Pancreas (tissue), 10 donors: ENCODE measurements at places on chromosomes 1 and 21. TPM values are rescaled to one million over a fixed set of nuclear protein-coding genes. Genes with fewer than 3 reads are reported as not detected.

- no peak for DNase-seq
Measured at GRCh38 chr1:18283601-18284385, 176.2 kb downstream of the IGSF21 start.

DNA sequence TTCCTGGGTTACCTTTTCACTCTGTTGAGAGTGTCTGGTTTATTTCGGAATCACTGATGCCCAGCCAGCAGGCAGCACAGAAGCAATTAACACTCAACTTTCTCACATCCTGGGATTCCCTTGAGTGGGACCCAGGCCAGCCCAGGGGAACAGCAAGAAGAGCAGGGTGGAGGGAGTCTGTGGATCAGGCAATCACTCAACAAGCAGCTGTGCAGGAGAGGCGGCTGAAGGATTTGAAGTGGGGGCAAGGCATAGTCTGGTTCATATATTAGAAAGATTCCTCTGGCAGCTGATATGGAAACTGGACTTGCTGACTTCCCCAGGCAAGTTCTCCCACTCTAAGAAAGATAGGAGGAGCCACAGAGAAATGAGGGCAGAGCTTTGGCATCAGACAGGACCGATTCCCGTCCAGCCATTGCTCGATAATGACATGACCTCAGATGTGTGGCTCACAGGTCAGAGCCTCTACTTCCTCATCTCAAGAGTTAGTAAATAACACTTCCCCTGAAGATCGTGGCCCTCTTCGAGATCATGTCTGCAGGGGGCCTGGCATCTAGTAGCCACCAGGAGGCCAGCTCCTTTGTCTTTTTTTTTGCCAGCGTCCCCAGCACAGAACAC, 12.4 kb downstream of the EPHA8 start:
- no peak for DNase-seq

- no peak for DNase-seq
Measured at GRCh38 chr1:203839081-203839480, 22.3 kb upstream of the SNRPE start.

DNA sequence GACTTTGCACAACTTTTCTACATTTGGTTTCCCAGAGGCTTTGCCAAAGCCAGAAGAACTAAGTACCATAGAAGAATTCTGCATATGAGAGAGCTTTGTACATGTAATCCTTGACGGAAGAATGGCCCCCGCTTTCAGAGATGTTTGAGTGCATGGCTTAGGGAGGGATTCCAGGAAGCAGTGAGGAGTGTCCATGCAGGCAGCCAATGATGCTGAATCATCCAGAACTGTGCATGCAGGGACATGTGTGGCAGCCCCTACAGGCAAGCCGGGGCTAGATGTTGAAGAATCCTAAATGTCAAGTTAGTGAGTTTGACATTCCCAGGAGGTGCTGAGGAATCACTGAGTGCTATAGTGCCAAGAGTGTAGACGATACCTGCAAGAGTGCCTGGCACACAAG, 9.9 kb upstream of the HAO2 start:
- DNase-seq = no peak

DNA sequence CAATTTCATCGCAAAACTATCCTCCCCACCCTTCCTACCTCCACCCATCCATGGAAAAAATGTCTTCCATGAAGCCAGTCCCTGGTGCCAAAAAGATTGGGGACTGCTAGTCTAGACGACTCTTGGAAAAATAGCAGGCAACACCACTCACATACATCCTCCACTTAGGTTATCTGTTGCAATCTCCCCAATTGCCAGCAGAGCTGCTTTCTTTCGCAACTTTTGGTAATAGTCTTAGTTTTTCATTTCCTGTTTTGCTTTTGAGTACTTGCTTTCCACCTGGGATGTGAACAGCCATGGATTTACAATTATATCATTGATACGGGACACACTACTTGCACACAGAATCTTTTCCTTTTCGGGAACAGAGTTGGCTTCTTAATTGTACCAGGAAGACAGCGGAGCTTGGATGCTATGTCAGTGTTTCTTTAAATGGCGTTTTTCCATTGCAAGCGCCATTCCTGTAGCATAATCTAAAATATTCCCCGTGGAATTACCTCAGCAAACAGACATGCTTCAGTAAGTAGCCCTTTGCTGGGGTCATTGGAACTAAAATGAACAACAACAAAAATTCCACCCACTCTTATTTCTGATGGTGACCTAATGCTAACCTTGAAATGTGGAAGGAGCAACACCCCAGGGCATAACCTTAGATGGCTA, 183.3 kb upstream of the ADGRL2 start:
- DNase-seq = no peak

- DNase-seq = no peak
Measured at GRCh38 chr1:82775406-82776000, 974.8 kb downstream of the ADGRL2 start.

- DNase-seq = no peak
Measured at GRCh38 chr1:29569971-29570634, 333.8 kb downstream of the PTPRU start.

Gene SUSD4
- total RNA-seq = 4.1 TPM

Gene ATP1A4
- not detected for total RNA-seq

Gene CD164L2
- 0.60 TPM for total RNA-seq

Gene AMY1B
- total RNA-seq = 0.95 TPM

Gene ACTN2
- total RNA-seq = 1.6 TPM
